ENCODE measurements at places on chromosomes 13 and 19. TPM values are rescaled to one million over a fixed set of nuclear protein-coding genes. Genes with fewer than 3 reads are reported as not detected.
A peak's percentile ranks its signal among the peaks of the same experiment; 100 is the strongest.

LIPE gene
- total RNA-seq: 16.2 TPM

CYP4F22 gene
- total RNA-seq: 1.5 TPM

DACT3 gene
- total RNA-seq: 2.6 TPM

PEAK3 gene
- total RNA-seq: not detected

CNN2 gene
- total RNA-seq: 426 TPM

GRCh38 chr19:31349160-31349881, at the start of gene TSHZ3:
TSS of gene TSHZ3 (minus strand) at chr19:31349436. CDS start at chr19:31349219, 217 bp downstream.
- peak; percentile 85 for DNase-seq

- no peak for DNase-seq
Observed at GRCh38 chr13:29674532-29674931, 79.0 kb upstream of the SLC7A1 start.

DNA sequence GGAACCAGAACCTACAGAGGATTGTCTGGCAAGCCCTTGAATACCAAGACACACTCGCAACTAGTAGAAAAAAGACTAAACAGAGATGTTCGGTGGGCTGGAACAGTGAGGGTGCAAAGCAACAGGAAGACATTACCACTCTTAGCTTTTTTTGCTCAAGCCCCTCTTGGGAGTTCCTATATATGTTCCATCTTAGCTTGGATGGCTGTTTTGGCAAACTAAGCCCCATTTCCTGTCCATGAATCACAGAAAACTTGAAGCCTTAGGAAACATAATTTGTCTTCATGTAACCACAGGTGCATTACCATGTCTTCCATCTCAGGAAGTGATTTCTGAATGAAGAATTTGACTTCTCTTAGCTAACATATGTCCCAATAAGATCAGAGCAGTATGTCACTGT, 446.3 kb downstream of the OLFM4 start:
- DNase-seq: no peak

DNA sequence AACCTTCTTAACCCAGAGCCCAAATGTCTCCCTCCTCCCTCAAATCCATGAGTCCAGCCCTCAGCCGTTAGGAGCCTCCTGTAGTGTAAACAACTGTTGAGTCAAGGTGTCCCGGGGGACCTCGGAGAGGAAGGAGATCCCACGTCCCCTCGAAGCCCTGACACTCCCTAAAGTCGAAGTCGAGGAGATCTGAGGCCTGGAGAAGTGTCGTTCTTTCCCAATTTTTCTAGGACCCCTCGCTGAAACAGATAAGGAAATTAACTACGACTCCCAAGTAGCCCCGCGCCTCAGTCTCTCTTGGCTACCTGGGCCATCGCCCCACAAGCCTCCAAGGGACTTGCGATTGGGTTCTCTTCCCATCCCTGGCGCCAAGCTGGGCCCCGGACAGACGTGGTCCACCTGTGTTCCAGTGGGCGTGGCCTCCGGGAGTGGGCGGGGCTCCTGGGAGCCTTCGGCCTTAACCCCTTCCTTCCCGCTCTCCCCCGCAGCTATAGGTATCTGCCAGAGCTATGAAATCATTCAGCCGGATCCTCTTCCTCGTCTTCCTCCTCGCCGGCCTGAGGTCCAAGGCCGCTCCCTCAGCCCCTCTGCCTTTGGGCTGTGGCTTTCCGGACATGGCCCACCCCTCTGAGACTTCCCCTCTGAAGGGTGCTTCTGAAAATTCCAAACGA, 869 bp downstream of the GFY start:
- DNase-seq: peak; percentile 98

GRCh38 chr13:113803409-113804016, 44.5 kb downstream of the TMEM255B start:
- no peak for DNase-seq

DNA sequence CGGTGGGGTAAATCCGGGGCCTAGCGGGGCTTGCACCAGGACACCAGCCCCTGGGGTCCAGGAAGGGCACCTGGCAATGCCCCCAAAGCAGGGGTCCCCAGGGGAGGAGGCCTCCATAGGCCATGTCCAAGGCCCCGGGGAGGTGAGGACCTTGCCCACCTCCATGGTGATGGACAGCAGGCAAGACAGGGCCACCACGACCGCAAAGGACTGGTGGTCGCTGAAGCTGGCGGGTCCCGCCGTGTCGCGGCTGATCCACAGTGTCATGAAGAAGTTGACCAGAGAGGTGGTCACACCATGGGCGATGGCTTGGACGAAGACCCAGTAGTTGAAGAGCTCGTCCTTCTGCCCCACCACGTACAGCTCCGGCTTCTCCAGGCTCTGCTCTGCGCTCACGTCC, 26.8 kb downstream of the ATP8B3 start:
- DNase-seq: no peak
